HepG2 (cell line): ENCODE measurements at places on chromosomes 7 and 10.
A peak's percentile ranks its signal among the peaks of the same experiment; 100 is the strongest.

DNA sequence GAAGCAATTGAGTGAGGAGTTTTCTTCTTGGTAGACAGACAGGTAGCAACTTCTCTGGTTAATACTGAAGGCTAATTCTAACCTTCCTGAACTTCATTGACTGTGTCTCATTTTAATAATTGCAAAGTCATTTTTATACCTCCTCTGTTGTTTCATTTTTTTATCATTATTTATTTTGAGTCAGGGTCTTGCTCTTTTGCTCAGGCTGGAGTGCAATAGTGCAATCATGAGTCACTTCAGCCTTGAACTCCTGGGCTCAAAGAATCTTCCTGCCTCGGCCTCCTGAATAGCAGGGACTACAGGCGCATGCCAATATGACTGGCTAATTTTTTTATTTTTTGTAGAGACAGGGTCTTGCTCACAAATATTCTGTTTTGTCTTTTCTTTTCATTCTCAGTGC lies 45.4 kb downstream of the APBB1IP start:
- DNase-seq: peak; percentile 27

DNA sequence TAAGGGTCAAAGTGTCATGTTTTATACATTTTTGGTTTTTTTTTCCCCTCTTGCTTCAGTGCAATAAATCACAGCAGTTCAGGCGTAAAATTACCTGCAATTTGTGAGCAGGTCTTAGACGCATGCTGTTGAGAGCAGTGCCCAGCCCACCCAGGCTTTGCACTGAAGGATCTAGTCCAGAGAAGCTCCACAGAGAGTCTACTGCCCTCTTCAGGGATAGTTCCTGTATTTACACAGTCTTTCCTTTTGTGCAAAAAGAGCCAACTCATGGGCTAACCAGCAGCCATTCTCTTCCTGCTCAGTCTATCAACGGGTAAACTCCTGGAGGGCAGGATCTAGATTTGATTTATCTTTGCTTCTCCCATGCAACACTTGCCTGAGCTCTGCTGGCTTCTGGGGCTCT lies 82.2 kb upstream of the NAMPT start:
- DNase-seq: peak; percentile 20

DNA sequence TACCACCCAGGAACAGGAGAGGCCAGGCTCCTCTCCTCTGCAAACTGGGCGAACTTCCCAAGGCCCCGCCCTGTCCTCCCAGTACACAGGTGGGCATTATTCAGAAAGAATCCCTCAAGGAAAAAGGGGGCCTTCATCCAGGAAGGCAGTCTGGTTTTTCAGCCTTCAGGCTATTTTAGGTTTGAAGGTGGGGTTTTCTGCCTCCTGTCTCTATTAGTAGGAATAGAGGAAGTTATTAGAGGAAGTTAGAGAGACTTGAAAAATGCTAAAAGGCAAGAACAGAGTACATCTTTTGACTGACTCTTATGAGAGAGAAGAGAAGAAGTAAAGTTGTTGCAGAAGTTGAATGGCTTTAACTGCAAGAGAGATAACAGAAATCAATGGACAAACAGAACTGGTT lies 250.9 kb upstream of the SORCS1 start:
- no peak for DNase-seq

DNA sequence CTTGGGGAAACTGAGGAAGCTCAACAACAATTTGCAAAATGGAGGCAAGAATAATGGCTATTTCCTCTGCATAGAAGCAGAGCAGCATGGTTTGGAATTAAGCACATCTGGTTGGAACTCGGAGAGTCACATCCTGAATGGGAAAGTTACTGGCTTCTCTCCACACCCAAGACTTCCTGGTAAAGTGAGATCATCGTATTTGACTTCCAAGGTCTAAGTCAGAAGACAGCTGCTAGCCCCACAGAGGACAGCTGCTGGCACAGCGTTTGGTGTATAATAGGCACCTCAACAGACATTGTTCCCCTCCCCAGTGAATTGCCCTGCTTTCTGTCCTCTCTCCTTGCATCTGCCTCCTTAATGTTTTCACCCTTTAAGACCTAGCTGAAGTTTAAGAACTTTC lies 37.0 kb upstream of the NRF1 start:
- no peak for DNase-seq

- no peak for DNase-seq
Observed at GRCh38 chr10:80204677-80205476, 460 bp downstream of the ANXA11 start.

DNA sequence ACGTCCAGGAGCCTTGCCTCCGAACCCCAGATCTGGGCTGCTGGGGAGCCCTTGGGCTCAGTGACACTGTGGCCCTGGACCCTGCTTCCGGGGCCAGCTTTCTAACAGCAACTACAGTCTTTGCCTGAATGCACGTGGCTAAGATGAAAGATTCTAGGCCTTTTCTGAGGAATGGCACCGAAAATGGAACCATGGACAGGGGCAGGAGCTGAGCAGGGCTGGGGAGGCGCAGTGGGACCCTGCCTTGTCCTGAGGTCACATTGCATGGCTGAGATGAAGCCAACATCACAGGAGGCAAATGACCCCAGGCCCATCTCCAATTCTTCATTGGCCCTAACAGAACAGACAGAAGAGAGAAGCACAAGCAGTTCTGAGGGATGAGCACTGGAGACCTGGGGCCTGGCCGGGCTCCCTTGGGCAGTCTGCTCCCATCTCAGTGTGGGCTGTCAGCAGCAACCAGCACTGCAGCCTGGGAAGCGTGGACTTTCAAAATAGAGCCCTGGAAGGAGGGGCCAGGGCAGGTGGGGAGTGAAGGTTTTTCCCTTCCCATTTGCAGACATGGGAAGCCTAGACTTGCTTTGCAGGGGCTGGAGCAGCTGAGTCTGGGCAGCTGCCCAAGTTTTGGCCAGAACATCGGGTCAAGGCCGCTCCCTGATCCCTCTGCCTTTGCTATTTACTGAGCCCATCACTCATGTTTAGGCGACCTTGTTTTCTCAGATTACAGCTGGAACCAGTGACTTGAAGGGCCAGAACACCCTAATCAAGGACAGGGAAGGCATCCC lies 114.4 kb upstream of the TCERG1L start:
- DNase-seq: no peak
